ENCODE measurements at places on chromosomes 11 and 22.

DNA sequence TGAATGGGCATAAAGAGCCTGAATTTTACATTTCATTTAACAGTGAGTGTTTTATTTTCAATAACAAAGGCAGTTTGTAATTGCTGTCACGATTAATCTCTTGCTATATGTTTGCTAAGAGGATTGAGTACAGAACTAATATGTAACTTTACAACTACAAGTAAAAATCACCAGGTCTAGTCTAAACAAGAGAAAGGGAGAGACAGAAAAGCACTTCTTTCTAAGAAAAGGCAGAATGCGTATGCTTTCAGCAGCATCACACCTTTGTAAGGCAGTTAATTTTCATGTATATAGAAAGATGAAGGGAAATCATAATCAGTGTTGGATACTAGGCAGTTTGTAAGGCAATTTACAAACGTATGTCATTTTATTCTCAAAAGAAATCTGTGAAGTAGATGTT, 169.8 kb downstream of the NELL1 start:
- no peak for DNase-seq

DNA sequence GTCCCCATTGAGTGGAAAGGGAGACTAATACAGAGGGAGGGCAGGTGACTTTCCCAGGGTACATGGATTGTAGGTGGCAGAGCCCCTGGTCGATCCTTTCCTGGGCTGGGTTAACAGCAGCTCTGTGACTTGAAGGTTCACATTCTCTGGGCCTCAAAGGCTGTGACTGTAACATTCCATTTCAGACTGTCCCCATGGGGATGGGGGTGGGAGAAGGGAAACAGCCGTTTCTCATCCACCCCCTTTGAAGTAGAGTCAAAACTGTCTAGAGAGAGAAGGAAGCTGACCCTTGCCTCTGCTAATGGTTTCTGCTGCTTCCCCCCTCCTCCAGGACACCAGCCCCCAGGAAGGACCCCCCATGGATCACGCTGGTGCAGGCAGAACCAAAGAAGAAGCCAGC, 19.2 kb downstream of the MICALL1 start:
- no peak for DNase-seq

- DNase-seq = no peak
Observed at GRCh38 chr11:43933608-43934551, 8.6 kb upstream of the C11orf96 start.

DNA sequence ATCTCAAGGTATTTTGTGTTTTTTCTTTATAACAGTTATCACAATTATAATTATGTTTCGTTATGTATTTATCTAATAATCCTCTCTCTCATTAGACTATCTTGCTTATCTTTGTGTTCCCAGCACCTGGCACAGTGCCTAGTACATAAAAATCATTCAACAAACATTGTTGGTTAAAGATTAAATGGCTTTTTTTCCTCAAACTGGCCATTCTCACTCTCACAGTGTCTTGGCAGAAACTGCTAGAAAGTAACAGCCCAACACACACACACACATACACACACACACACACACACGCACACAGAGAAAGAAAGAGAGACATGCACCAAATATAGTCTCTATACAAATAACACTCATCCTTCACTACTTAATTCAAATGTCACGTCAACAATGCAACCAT, 36.8 kb downstream of the OR10A6 start:
- no peak for DNase-seq

- peak; percentile 79 for DNase-seq
Observed at GRCh38 chr11:68146704-68147474, 25.7 kb upstream of the CHKA start.

Measured in NCI-H1417 (cell line).